Smooth muscle cell of the brain vasculature (primary cell): ENCODE measurements at places on chromosomes 2 and 18.

DNA sequence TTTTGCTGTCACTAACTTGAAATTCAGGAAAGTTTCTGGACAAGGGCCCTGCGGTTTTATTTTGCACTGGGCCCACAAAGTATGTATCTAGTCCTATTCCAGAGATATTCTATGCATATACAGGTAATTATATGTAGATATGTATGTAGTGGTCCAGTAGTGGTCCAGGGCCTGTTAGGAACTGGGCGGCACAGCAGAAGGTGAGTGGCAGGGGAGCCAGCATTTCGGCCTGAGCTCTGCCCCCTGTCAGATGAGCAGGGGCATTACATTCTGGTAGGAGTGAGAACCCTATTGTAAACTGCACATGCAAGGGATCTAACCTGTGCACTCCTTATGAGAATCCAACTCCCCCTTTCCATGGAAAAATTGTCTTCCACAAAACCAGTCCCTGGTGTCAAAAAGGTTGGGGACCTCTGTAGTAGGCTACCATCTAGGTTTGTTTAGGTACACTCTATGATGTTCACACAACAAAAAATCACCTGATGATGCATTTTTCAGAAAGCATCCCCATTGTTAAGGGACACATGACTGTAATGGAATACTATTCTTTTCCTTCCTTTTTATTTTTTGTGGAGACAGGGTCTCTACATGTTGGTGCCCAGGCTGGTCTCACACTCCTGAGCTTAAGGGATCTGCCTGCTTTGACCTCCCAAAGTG is 2.8 kb upstream of the PPP4R3B start:
- no peak for DNase-seq

GRCh38 chr2:54983345-54984220 is 66.7 kb downstream of the RTN4 start:
- no peak for DNase-seq

- no peak for DNase-seq
Measured at GRCh38 chr2:6749962-6750361, 115.7 kb downstream of the CMPK2 start.

- DNase-seq = no peak
Measured at GRCh38 chr18:29154758-29155725, 978.1 kb upstream of the CDH2 start.

- no peak for DNase-seq
Measured at GRCh38 chr2:4499316-4500030, 796.1 kb downstream of the DCDC2C start.

GRCh38 chr18:23210526-23210925 is 75.2 kb downstream of the CABLES1 start:
- no peak for DNase-seq

GRCh38 chr2:72921853-72922252 is 4.5 kb downstream of the EMX1 start:
- DNase-seq = no peak

GRCh38 chr2:70330476-70330875 is 28.6 kb upstream of the FAM136A start:
- DNase-seq = no peak
